ENCODE measurements at places on chromosomes 5 and 9. TPM values are rescaled to one million over a fixed set of nuclear protein-coding genes. Genes with fewer than 3 reads are reported as not detected.

GRCh38 chr9:97675655-97676054 lies 21.5 kb downstream of the XPA start:
- no peak for DNase-seq
- H3K4me3 ChIP-seq, result no peak overlapping the region
- no peaks in the 10 kb centered on the region for H3K27me3 ChIP-seq

GRCh38 chr5:26343801-26344325 lies 694.5 kb downstream of the CDH9 start:
- H3K4me3 ChIP-seq, result no peak overlapping the region
- H3K27ac ChIP-seq, result no peak overlapping the region
- H3K27me3 ChIP-seq, result no peaks in the 10 kb centered on the region
- H3K36me3 ChIP-seq, result no peaks in the 10 kb centered on the region

DNA sequence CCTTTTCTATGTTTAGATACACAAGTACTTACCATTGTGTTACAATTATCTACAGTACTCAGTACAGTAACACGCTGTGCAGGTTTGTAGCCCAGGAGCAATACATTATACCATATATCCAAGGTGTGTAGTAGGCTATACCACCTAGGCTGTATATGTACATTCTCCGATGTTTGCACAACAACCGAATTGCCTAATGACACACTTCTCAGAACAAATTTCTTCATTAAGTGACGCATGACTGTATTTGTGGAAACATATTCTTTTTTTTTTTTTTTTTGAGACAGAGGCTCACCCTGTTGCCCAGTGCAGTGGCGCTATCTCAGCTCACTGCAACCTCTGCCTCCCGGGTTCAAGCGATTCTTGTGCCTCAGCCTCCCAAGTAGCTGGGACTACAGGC lies 4.0 kb upstream of the RAD23B start:
- DNase-seq, result no peak
- no peak overlapping the region for H3K4me3 ChIP-seq
- H3K27me3 ChIP-seq, result peaks cover 12% of the 10 kb centered on the region
- H3K4me1 ChIP-seq, result peaks cover 17% of the 10 kb centered on the region

DNA sequence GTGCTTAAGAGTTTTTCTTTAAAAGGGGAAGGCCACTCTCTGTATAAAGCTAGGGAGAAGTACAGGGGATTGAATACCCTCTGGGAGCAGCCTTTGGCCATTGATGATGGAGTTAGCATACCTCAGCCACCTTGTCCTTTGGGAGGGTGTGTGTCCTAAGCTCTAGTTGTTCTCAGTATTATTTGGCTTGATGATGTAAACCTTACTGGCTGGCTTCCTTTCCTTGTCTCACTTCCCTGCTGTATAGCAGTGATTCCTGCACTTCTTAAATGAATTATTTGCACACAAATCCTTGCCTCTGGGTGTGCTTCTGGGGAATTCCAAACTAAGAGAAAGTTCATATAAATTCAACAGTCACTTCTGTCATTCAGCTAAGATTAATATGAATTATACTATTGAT lies 234.9 kb upstream of the RIOK2 start:
- no peak overlapping the region for H3K27ac ChIP-seq
- no peak for DNase-seq
- no peaks in the 10 kb centered on the region for H3K36me3 ChIP-seq
- H3K4me3 ChIP-seq, result no peak overlapping the region
- H3K27me3 ChIP-seq, result no peaks in the 10 kb centered on the region

The C7 gene
- not detected for total RNA-seq

The ALDOB gene
- not detected for total RNA-seq

All from activated CD8-positive, alpha-beta T cell treated with anti-CD3 and anti-CD28 coated beads for 36 hours (primary cell).